ENCODE measurements at places on chromosomes 6 and 20. TPM values are rescaled to one million over a fixed set of nuclear protein-coding genes. Genes with fewer than 3 reads are reported as not detected.

- DNase-seq = no peak
- H3K27me3 ChIP-seq = no peaks in the 10 kb centered on the region
- no peaks in the 10 kb centered on the region for H3K4me1 ChIP-seq
- no peak overlapping the region for H3K27ac ChIP-seq
Observed at GRCh38 chr6:47967843-47968242, 143.2 kb downstream of the PTCHD4 start.

Gene CHRNA4
- total RNA-seq = not detected

Gene TP53TG5
- not detected for total RNA-seq

Gene FHL5
- 39.7 TPM for total RNA-seq

Gene GNAS-AS1
- not detected for total RNA-seq

Data from uterus (tissue), 4 donors.